Jurkat, Clone E6-1 (cell line): ENCODE measurements at places on chromosomes 6 and 20.

DNA sequence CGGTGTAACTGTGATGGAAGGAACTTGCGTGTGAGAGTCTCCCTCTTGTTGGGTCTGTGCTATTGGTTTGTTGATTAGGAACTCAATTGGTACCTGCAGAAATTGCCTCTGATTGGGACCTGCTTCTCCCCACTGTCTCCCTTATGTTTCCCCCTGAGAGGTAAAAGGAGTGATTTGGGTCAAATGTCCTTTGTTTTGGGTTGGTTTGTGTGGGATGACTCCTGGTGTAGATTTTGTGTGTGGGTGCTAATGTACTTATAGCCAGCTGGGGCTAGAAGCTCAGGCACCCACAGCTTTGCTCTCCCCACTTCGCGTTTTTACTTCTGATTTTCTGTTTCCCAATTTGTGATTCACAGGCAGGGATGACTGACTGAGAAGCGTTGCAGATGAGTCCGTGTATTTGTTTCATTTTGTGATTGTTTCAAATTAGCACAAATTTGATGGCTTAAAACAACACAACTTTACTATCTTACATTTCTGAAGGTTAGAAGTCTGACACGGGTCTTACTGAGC lies 79.1 kb downstream of the UTRN start:
- no peak for DNase-seq

GRCh38 chr6:159494586-159494972 lies 198.5 kb downstream of the SOD2 start:
- DNase-seq, result no peak

GRCh38 chr6:36355819-36356218 lies 19.1 kb upstream of the BNIP5 start:
- DNase-seq, result no peak

- DNase-seq, result peak; percentile 72
Observed at GRCh38 chr6:109449795-109450673, 5.5 kb downstream of the MICAL1 start.

DNA sequence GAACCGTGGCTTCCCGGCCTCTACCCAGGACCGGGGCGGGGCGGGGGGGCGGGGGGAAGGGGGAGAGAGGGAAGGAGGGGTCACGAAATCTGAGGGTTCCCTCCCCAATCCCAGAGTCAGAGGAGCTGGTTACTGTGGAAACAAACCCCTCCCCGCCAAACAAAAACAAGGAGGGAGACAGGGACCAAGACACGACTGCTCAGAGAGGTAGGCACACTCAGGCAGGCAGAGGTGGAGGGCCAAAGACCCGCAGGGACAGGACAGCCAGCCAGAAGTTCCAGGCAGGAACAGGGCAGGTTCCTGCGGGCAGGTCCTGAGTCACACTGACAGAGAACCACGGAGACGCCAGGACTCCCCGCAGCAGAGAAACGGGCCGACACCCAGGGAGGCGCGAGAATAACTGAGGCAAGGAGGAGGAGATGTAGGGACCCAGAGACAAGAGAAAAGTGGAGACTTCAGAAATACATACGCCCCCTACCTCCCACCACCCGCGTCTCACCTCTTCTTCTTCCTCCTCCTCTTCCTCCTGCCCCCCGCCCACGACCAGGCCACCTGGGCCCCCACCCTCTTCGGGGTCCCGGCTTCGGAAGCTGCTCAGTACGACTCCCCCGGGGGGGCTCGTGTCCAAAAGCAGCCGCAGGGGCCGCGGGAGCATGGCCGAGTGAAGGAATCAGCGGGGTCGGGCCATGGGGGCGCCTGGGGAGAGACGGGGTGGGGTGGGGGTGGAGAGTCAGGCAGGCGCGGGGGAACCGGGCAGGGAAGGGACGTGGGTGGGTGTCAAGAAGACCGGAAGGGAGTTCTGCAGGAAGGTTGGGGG lies 578 bp downstream of the RGL2 start:
- DNase-seq, result peak; percentile 71

DNA sequence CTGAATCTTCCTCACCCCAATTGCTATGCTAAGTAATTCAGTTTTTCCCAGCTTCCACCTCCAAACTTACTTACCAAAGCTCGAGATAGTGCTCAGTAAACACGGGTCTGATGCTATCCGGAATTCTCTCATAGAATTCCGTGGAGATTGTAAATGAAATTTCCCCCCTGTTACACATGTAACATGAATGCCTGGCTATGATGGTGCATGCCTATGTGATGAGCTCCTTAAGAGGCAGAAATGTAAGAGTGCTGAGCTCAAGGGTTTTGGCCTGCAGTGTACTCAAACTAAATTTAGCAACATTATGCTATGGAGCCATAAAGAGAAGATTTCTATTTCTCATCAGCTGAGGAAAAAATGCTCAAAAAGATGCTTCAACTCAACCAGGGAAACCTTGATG lies 133.4 kb upstream of the FUT9 start:
- no peak for DNase-seq

DNA sequence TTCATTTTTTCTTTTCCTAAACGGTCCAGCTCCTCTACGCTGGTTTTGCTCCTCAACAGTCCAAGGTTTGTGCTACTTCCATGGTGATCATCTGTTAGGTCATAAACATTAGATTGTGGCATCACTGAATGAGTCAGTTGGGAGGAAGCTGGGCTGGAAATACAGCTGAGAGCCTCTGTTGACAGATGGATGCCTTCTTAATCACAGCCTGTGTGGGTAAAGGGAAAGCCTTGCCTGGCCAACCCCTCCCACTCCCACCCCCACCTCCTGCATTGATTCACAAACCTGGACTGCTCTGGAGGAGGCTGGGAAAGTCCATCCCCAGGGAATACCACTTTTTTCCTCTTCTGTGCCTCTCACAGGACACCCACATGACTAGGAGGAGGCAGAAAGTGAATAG lies 180.6 kb upstream of the CCN2 start:
- DNase-seq, result peak; percentile 27

DNA sequence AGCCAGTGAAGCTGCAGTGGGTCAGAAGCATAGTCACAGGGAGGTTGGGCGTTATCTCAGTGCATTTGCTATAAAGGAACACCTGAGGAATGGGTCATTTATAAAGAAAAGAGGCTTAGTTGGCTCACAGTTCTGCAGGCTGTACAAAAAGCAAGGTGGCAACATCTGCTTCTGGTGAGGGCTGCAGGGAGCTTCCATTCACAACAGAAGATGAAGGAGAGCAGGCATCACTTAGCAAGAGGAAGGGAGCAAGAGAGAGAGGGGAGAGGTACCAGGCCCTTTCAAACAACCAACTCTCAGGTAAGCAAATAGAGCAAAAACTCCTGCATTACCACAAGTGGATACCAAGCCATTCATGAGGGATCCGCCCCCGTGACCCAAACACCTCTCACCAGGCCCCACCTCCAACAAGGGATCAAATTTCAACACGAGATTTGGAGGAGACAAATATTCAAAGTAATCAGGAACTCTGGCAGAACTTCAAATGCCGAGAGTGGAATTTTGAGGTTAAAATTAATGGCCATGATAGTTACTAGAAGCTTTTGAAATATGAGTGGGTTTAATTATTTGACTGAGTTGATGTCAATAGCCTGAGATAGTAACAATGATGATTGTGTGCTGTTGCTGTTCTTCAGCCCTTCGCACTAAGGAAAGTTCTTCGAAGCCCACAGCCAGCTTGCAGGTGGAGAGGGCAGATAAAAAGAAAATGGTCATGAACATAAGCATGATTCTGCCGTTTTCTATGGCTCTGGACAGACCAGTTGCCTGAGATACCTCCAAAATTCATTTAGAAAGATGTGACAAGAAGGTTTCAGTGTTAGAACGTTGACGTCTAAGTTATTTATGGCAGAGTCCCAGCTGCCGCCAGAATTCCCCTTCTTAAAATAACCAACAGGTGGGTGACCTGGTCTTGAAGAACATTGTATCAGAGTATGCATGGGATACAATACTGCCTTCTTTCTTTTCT lies 55.3 kb upstream of the ADTRP start:
- no peak for DNase-seq

DNA sequence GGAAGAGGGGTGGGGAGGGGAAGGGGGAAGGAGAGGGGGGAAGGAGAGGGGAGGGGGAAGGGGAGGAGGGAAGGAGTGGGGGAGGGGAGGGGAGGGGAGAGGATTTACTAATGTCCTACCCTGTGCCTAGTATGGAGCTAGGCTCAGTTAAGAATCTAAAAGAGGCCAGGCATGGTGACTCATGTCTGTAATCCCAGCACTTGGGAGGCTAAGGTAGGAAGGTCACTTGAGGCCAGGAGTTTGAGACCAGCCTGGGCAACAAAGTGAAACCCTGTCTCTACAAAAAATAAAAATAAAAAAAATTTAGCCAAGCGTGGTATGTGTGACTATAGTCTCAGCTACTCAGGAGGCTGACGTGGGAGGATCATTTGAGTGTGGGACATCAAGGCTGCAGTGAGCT lies 13.0 kb downstream of the UBE2J1 start:
- no peak for DNase-seq

DNA sequence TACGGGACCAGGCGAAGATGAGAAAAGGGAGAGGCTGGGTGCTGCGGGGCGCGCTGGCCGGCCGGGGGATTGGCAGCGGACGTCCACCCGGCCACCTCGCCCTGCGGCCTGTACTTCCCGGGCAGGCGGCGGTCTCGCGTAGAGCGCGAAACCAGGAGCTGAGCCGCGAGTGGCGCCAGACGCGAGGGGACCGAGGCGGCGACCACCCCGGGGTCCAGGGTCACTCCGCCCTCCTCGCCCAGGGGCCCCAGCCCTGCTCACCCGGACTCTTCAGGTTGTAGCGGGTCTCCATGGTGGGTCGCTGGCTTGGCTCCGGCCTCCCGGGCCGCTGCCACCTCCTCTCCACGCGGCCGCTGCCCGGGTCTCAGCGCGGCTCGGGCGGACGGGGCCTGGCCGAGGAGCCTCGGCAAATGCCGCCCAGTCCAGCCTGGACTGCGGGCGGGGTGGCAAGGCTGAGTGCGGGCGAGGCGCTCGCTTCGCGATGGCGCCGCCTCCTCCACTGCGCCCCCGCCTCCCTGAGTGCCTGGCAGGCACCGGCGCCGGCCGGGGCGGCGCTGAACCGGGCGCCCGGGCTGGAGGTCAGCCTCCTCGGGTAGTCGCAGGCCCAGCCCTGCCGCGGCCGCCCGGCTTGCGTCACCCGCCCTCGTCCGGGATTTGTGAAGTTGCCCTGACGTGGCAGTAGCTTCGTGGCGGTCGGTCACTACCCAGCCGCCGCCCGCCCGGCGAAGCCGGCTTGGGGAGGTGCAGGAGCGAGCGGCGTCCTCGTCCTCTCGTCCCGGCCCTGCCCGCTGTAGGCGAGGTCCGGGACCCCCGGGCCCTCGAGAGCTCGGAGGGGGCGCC lies at the start of gene UBE2J1:
Gene UBE2J1, minus strand, starts transcription at position 445 of the 840 bp plus-strand sequence. Its CDS starts 153 bp downstream, at position 292.
- no peak for DNase-seq

GRCh38 chr6:113969888-113970804 lies 802 bp downstream of the HDAC2 start:
- DNase-seq, result no peak

DNA sequence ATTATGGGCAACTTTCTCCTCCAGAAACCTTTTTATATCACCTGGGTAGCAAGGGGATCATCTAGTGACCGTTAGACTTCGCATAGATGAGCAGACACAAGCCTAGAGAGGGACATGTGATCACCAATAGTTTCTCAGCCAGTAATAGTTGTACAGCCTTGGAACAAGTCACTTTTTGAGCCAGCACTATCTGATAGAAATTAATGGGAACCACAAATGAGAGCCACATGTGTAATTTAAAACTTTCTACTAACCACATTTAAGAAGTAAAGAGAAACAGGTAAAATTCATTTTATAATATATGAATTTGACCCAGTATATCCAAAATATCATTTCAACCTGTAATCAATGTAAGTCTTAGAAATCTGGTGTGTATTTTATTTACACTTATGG lies 592 bp upstream of the CTNNBL1 start:
- no peak for DNase-seq

- DNase-seq, result no peak
Observed at GRCh38 chr6:356828-357251, 34.7 kb upstream of the IRF4 start.

DNA sequence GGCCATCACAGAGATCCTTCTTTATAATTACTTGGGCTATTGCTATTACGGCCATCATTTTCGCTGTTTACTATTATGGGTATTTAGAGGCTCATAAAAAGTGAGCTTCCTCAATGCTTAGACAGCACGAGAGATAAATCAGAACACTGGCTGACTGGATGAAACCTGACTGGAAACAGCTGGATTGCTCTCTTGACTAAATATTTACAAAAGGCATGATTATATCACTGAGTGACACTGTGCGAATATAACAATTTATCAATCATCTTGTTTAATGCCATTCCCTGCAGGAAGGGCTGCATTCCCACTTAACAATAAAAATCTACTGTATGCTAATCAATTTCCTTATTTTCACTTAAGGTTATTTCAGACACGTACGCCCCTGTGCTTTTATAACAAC lies 260.1 kb upstream of the ARID1B start:
- DNase-seq, result no peak

DNA sequence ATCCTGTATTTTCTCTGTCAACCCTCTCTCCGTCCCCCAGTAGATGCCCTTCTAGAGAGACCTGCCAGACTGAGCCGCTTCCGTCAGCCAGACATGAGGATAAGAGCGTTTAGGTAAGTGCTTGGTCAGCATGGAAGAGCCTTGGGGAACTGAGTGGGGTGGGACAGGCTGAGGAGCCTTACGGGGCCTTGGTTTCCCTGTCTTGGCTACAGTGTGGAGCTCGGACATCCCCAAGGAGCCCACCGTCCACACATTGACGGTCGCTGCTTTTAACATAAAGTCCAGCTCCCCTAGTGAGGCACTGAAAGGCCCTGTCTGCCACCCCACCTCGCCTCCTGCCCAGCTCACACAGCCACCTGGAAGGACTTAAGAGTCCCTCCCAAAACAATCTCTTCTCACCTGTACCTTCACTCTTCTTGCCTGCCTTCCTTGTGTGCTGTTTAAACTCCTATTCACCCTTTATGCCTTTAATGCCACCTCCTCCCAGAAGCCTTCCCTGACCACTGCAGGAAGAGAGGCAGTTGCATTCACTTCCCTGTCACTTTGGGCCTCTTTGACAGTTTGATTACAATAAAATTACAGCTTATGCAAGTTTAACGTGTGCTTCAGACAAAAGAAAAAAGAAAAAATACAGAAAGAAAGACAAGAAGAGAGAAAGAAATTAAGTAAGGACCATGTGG lies 42.3 kb downstream of the PDYN start:
- DNase-seq, result no peak
